ENCODE measurements at places on chromosomes 16 and 17.
A peak's percentile ranks its signal among the peaks of the same experiment; 100 is the strongest.

DNA sequence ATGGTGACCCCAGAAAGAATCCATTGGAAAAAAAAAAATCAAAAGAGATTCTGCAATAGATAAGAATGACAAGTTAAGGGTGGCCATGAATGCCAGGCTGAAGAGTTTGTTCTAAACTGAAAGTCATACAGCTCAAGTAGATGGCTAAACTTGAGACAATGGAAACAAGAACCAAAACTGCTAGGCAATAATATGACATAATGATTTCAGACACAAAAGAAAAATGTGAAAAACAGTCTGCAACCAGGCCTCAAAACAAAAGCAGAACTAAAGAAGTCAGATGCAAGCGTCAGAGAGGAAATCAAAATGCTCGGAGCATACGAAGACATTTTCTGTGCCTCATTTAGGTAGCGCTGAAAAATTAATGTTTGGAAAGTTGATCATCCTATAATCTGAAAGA lies 54.4 kb upstream of the YPEL2 start:
- DNase-seq = no peak

DNA sequence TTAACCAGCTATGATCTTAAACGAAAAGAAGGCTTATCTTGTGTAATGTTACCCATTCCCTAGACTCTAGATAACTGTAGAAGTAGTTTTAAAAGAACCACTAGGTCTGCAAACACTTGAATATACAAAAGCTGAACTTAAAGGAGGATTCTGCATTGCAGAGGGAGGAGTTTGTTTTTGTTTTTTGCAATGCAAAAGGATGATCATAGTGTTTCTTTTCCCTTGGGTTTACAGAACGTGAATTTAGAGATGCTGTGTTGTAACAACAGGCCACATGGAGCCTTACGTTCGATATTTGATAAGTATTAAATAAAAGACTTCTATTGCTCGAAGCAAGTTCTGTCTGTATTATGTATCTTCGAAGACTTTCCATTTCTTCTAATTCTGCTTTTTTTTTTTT lies 77.6 kb downstream of the CHD9 start:
- DNase-seq = no peak

DNA sequence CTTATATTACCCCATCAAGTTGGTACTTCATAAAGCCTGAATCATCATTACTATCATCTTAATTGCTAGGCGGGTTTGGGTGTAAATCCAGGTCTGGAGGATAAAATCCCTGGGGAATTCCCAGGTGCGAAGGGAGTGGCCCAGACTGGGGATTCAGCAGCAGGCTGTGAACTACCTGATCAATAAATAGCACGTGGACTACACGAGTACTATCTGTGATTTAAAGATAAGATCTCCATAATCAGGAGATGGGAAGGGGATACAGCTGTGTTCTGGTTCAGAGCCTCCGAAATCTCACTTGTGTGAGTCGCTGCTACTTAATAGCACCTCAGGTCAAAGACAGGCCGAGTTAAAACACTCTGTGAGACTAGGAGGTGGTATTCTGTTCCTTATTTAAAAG lies 512.6 kb upstream of the ZFHX3 start:
- no peak for DNase-seq

GRCh38 chr16:84888450-84888849 lies 68.7 kb downstream of the CRISPLD2 start:
- peak; percentile 36 for DNase-seq

DNA sequence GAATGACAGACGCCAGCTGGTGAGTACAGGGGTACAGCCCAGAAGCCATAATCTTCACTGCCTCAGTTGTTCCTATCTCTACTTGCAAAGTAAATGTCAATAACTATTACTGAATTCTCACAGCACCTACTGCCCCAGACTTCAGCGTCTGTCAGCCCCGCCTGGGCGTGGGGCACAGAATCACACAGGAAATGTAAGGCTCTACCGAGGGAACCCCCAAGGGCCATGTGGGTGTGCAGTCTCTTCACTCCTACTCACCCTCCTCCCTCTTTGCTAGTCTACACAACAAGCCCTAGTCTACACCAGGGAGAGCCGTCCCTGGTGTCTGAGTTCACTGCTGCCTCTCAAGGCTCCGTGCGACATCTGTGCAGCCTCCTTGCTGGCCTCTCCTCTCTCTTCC lies 4.5 kb downstream of the NPTX1 start:
- no peak for DNase-seq

DNA sequence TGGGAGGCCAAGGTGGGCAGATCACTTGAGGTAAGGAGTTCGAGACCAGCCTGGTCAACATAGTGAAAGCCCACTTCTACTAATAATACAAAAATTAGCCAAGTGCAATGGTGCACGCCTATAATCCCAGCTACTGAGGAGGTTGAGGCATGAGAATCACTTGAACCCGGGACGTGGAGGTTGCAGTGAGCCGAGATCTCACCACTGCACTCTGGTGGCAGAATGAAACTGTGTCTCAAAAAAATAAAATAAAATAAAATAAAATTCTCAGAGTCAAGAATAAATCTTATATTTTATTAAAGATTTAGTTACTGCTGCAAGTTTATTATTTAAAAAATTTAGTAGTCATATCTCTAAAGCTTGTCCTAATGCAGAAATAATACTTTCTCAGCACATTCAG lies 29.7 kb downstream of the ARL4D start:
- DNase-seq = no peak

GRCh38 chr17:51650772-51651171 lies 390.4 kb downstream of the UTP18 start:
- DNase-seq = no peak

- DNase-seq = no peak
Measured at GRCh38 chr16:35492225-35492624, 2032.8 kb downstream of the TP53TG3F start.

- no peak for DNase-seq
Measured at GRCh38 chr16:20611975-20612481, 35.9 kb upstream of the ACSM2B start.

DNA sequence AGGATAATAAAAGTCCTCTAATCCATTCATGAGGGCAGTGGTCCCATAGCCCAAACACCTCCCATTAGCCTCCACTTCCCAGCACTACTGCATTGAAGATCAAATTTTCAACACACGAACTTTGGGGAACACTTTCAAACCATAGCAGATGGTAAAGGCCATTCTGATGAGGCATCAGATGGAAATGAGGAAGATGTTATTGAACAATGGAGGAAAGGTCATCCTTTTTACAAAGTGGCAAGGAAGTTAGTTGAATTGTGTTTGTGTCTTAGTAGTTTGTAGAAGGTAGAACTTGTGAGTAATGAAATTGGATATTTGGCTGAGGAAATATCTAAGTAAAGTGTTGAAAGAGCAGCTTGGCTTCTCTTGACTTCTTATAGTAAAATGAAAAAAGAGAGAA lies 93.3 kb upstream of the NLRP1 start:
- no peak for DNase-seq

- no peak for DNase-seq
Measured at GRCh38 chr16:60681043-60681442, 1355.2 kb downstream of the CDH8 start.

- peak; percentile 8 for DNase-seq
Measured at GRCh38 chr16:21950782-21951521, 2.2 kb upstream of the UQCRC2 start.

- DNase-seq = no peak
Measured at GRCh38 chr16:88346680-88347505, 35.9 kb upstream of the ZNF469 start.

GRCh38 chr16:69930117-69930776 lies 20.9 kb upstream of the CLEC18A start:
- peak; percentile 86 for DNase-seq

DNA sequence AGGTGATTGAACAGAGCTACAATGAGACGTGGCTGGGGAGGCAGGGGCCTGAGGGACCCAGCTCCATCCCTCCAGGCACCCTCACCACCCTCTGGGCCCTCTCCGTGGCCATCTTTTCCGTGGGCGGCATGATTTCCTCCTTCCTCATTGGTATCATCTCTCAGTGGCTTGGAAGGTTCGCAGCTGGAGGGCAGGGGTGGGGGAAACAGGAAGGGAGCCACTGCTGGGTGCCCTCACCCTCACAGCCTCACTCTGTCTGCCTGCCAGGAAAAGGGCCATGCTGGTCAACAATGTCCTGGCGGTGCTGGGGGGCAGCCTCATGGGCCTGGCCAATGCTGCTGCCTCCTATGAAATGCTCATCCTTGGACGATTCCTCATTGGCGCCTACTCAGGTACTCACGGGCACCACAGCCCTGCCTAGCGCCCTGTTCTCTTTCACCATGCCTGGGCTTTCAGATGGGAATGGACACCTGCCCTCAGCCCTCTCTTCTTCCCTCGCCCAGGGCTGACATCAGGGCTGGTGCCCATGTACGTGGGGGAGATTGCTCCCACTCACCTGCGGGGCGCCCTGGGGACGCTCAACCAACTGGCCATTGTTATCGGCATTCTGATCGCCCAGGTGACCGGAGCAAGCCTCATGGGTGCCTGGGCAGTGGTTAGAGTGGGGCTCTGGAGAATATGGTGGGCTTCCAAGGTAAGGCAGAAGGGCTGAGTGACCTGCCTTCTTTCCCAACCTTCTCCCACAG lies 2.1 kb downstream of the SLC2A4 start:
- no peak for DNase-seq

GRCh38 chr17:12545877-12546513 lies 119.7 kb upstream of the MYOCD start:
- peak; percentile 33 for DNase-seq

DNA sequence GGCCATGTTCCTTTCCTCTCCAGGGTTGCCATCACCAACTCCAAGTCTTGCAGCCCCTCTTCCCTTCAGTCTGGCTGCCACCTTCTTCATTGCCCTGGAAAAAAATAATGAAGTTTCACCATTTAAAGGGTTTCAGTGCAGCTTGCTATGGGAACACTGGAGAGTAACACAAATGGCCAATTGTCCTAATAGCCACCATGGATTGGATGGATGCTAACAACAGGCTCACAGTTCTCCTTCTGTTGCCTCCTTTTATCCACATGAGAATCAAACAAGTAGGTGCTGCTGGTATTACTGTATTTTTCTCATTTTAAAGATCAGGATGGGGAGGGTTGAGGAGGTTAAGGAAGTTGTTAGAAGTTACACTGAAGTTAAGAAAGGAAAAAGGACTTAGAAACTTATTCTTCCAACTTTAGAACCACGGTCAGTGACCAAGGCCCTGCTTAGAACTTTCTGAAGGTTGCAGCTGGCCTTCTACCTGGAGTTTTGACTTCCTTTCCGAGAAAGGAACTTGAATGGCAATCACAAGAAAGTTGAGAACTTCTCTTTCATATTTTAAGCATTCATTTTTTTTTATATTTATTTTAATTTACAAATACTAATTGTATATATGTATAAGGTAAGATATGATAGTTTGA lies 198.0 kb upstream of the MAF start:
- no peak for DNase-seq

GRCh38 chr17:28524476-28525424 lies 18.6 kb downstream of the FOXN1 start:
- peak; percentile 71 for DNase-seq

DNA sequence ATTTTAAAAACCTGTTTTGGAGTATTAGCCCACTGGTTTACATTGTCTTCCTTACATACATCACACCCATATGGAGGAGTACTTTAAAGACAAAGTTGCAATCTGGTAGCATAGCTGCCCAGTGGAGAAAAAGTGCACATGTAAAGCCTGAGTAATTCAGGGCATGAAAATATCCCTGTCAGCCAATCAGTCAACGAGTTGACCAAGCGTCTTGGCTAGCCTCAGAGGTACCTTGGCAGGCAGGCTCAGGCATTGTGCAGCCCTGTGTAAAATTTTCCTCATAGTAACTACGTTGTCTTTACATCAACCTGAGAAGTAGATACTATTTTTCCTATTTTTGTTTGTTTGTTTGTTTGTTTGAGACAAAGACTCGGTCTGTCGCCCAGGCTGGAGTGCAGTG lies 339.0 kb downstream of the CDH13 start:
- DNase-seq = no peak

DNA sequence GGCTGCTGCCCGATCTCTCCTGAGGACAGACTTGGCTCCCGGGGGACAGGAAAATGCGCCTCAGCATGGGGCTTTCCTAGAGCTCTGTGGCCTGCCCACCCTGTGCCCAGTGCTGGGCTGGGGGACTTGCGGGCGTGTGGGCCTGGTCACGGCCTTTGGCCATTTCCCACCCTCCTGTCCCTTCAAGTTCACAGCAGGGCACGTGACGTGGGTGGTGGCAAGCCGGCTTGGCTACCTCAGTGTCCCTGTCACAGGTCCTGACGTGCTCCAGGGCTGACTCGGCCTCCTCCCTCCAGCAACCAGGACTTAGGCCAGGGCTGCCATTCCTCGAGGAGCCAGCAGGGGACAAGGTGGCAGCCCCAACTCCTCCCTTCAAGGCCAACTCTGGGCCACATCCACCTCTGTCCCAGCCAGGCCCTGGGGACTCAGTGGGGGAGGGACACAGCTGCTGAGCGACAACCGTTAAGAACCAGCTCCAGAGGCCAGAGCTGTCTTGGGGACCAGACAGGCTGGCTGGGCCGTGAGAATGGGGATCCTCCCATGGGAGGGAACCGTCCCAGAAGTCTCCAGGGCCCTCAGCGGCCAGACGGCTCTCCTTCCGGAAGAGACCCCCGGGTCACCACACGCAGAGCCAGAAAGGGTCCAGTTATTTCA lies 981 bp upstream of the UNC13D start:
- peak; percentile 78 for DNase-seq

DNA sequence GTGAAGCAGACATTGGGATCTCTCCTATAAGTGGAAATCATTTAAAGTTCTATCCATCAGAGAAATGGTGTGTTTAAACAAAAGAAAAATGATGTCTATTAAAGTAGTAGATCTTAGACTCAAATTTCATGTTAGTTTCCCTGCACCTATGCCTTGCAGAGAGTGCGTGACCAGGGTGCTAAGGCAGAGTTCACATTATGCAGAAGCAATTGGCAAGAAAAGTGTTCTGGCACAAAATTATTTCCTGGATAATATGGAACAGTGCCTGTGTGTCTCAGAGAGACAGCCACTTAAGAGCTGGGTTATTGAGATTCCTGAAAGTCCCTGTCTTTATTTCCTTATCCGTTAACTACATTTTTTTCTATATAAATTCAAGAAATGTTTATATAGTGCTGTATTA lies 457.0 kb downstream of the CDH8 start:
- no peak for DNase-seq

GRCh38 chr17:79979221-79979741 lies 56.4 kb downstream of the TBC1D16 start:
- no peak for DNase-seq

GRCh38 chr17:48795444-48796162 lies 21.4 kb downstream of the TTLL6 start:
- peak; percentile 71 for DNase-seq

GRCh38 chr16:86885139-86885538 lies 306.8 kb downstream of the FOXL1 start:
- no peak for DNase-seq

GRCh38 chr16:30748634-30749445 lies 615 bp downstream of the PHKG2 start:
- no peak for DNase-seq
